Activated CD8-positive, alpha-beta memory T cell treated with anti-CD3 and anti-CD28 coated beads, Interleukin-2, amount 10 ng/mL, durations not matched to agents 7 days and 5 days (primary cell): ENCODE measurements at places on chromosomes 13 and 19. TPM values are rescaled to one million over a fixed set of nuclear protein-coding genes. Genes with fewer than 3 reads are reported as not detected.

DNA sequence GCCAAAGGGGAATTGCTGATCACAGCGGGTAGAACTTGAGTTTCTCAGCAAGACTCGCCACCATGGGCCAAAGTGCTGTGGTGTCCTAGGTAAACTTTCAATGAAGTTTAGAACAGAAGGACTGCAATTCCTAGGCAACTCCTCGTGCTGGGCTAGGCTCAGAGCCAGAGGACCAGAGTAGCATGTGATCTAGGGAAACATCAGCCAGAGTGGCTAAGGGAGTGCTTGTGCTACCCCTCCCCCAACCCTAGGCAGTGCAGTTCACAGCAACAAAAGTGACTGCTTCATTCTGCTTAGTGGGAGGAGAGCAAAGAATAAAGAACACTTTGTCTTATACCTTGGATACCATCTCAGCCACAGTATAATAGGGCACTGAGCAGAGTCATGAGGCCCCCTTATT, 1658.6 kb upstream of the MIR17HG start:
- no peak overlapping the region for H3K4me3 ChIP-seq
- H3K36me3 ChIP-seq, result no peaks in the 10 kb centered on the region
- no peak for DNase-seq
- H3K27ac ChIP-seq, result no peak overlapping the region
- no peaks in the 10 kb centered on the region for H3K27me3 ChIP-seq

DNA sequence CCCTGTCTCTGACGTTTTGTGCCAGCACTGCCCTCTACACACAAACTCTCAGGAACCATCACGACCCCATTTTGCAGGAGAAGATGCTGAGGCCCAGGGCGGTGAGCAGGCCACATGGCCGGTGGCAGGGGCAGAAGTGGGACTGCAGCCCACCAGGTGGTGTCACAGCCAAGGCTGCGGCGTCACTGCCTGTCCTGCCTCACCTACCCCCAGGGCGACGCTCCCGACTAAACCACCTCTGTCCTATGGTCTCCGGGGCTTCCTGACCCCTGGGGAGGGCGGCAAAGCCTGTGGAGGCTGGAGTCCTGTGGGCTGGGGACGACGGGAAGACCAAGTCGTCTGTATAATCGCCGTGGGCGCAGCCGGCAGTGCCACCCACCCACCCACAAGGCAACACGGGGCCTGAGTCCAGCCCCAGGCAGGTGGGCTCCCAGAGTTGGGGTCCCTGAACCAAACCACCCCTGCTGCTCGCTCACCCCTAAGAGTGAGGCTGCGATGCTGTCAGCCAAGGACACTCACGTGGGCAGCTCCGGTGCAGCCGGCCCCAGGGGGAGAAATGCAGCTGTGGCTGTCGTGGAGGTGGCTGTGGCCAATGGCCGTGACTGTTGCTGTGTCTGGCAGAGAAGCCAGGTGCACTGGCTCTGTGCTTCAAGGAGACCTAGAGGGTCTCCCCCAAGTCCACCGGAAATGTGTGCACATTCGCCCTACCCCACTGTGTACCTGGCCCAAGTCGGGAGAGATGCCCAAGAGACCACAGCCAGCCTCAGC, 29.7 kb downstream of the RASA3 start:
- H3K4me1 ChIP-seq, result peaks cover 6% of the 10 kb centered on the region
- no peaks in the 10 kb centered on the region for H3K27me3 ChIP-seq
- H3K27ac ChIP-seq, result no peak overlapping the region
- DNase-seq, result no peak
- no peak overlapping the region for H3K4me3 ChIP-seq
- peaks cover 5% of the 10 kb centered on the region for H3K36me3 ChIP-seq

GRCh38 chr19:41352609-41353465, 885 bp downstream of the TGFB1 start:
- peaks cover 30% of the 10 kb centered on the region for H3K36me3 ChIP-seq
- peak overlapping the region; percentile 93 for H3K27ac ChIP-seq
- peaks cover 56% of the 10 kb centered on the region for H3K4me1 ChIP-seq
- DNase-seq, result peak; percentile 86
- H3K27me3 ChIP-seq, result no peaks in the 10 kb centered on the region

DNA sequence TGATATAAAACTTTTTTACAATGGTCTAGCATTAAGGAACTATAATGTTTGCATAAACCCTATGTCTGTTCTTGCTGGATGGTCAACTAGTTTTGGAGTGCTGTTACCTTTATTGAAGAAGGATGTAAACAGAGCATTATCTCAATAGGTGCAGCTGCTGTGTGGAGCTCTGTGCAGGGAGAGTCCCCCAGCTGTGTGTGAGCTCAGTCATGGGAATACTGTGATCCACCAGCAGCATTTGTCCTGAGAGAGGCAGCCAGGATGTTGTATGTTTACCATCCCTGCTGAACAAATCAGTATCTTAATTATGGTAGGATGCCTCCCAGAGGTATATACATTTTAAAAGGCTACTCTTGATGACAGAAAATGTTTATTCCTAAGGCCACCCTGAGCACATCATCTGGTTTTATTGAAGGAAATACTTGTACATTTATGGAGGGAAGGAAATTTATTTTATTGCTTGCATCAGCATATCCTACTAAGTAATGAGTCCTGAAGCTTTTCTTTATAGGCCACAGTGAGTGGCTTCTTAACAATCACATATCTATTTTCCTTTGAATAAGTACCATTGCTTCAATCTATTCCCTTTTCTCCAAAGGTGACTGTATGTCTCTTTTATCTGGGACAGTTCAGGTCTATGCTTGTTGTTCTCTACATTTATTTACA, 11.7 kb downstream of the RAP2A start:
- no peak for DNase-seq
- no peaks in the 10 kb centered on the region for H3K27me3 ChIP-seq
- no peak overlapping the region for H3K27ac ChIP-seq
- no peak overlapping the region for H3K4me3 ChIP-seq
- peaks cover 32% of the 10 kb centered on the region for H3K36me3 ChIP-seq

GRCh38 chr13:35468195-35468594, 8.3 kb downstream of the MAB21L1 start:
- H3K27ac ChIP-seq, result no peak overlapping the region
- peaks cover 35% of the 10 kb centered on the region for H3K27me3 ChIP-seq
- H3K36me3 ChIP-seq, result peaks cover 2% of the 10 kb centered on the region
- H3K4me3 ChIP-seq, result no peak overlapping the region

DNA sequence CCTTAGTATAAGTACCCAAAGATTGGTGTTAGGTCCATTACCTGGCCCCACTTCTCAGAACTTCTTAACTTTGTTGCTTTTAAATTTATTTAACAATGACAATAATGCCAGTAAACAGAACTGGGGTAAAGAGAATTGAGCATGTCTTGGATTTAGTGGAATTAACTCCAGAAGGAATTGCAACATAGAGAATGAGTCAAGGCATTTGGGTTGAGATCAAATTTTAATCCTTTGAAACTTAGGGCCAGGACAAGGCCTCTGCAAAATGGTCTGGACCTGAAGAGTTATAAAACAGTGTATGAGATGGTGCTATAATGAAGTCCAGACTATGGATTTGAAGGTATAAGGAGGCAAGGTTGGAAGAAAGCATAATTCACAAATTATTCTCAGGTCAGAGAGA, 1030.4 kb downstream of the SLITRK5 start:
- no peak overlapping the region for H3K4me3 ChIP-seq
- DNase-seq, result no peak
- H3K27ac ChIP-seq, result no peak overlapping the region
- H3K36me3 ChIP-seq, result no peaks in the 10 kb centered on the region

IRGC gene
- not detected for total RNA-seq
